ENCODE measurements at places on chromosomes 7 and 10.

DNA sequence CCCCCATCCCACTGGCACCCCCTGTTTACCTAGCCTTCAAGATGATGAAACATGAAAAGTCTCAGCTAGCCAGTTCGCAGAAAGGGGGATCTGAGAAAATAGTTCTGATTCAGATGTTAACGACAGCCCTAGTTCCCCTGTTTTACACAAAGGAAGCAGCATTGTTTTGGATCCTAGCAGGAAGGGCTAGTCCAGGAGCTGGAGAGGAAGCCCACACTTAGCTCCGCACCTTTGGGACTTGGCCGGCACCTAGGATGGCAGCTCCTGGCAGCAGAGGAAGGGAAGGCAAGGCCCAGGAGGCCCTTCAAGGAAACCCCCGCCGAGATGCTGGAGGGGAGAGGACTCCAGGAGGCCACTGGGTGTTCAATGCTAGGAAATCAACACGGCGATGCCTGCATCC lies 29.0 kb upstream of the MGMT start:
- no peak for DNase-seq

GRCh38 chr10:122303271-122304053 lies 32.4 kb downstream of the BTBD16 start:
- no peak for DNase-seq

- DNase-seq: no peak
Measured at GRCh38 chr7:29610086-29610485, 46.5 kb downstream of the PRR15 start.

DNA sequence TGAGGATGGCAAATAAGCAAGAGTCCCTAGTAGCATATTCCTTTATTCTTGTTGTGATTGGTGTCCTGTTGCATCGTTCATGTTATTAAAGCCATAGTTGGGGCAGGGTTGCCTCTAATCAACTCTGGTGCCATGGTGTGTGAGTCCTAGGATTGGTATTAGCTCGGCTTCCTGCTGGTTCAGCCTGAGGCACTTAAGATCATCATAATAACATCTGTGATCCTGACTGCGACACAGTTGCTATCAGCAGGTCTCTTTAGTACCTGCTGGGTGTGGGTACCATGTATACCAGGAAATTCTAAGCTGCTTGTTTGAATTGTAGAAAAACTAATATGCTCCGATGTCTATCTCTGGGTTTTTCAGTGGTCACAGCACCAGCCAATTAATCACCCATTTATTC lies 1.6 kb downstream of the WEE2 start:
- no peak for DNase-seq

DNA sequence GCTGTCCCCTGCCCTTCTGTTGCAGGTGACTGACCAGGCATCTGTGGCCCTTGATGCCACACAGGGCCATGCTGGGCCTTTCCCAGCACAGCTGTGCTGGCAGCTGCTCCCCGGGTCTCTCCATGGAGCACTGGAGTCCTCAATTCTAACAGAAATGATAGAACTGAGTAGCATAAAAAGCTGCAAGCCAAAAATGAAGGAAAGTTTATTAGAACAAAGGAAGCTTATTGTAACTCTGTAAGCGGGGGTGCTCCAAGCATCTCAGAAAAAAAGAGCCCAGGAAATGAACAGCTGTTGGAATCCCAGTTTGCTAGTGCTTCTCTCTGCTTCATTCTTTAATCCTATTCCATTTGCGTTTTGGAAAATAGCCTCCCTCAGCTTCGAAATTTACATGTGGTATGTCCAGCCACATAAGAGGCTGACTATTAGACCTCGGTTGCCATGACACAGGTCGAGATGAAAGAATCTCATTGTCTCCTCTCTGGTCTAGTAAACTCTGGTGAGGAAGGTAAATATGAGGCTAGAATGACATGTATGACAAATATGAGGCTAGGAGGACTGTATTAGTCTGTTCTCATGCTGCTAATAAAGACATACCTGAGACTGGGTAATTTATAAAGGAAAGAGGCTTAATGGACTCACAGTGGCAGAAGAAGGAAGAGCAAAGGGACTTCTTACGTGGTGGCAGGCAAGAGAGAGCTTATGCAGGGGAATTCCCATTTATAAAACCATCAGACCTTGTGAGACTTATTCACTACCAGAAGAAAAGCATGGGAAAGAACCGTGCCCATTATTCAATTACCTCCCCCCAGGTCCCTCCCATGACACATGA lies 23.7 kb downstream of the EPDR1 start:
- no peak for DNase-seq

- no peak for DNase-seq
Measured at GRCh38 chr7:16926861-16927260, 45.1 kb upstream of the AGR3 start.

DNA sequence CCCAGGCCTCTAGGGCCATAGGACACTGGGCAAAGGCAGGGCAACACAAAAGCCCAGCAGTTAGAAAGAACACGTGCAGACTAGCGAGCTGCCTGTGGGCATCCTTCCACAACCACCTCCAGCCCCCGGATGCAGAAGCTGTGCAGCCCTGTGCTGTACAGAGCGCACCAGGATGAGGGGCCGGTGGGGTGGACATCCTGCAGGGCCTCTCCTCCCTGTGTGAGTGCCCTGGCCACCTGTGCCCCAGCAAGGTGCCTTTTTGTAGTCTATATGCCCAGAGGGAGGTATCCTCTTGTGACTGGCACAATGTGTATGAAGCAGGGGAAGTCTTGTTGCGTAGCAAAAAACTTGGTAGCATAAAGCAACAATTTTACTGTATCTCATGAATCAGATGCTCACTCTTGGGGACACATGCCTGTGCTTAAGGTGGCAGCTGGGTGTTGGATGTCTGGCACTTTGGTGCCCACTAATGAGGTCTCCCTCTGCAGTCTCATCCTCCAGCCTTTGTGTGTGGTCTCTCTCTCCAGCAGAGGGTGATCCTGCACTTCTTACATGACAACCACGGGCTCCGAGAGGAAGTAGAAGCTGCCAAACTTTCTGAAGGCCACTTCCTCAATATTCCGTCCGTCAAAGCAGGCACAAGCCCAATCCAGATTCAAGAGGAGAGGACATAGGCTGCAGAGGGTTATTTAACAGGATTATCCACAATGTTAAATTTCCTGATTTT lies 8.7 kb downstream of the NCAPG2 start:
- no peak for DNase-seq

- DNase-seq: no peak
Measured at GRCh38 chr7:39686261-39686924, 63.0 kb downstream of the RALA start.

DNA sequence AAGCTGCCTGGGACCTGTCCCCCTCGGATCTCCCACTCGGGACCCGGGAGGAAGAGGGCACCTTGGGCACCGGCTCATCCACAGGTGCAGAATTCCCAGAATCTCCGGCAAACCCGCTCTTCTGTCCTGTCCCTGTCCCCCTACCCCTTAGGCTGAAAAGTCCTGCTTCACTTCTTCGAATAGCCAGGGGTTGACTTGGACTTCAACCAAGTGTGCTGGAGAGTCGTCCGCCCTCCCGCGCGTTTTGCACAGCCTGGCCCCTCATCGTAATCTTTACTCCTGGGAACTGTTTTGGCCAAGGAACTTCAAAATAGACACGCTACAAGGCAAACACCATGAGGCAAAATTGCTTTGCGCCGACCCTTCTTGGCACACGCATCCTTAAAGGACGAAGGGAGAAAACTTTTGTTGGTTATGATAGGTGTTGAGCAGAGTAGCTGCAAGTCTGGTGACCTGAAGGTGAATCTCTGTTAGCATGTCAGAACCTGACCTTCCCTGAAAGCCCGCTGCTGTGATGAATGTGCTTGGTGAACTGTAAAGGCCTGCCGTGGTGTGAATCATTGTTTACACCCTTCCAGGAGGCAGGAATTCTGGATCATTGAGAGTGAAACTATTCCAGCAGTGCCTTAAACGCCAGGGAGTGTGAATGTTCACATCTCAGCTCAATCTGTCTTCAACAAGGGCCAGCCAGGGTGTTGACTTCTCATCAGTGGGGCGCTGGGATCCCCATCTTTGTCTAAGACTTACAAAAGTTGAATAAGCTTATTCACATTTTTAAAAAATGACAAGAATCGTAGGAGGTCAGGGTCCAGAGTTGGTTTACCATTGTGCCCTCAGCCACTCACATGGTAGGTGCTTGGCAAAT lies 589 bp upstream of the RAPGEF5 start:
- DNase-seq: no peak

- DNase-seq: no peak
Measured at GRCh38 chr7:25031432-25031831, 51.5 kb upstream of the OSBPL3 start.

All from NCI-H2081 treated with DMSO at 0.1 percent for 48 hours (cell line).